Central memory CD8-positive, alpha-beta T cell (primary cell): ENCODE measurements at places on chromosomes 1 and 21.

DNA sequence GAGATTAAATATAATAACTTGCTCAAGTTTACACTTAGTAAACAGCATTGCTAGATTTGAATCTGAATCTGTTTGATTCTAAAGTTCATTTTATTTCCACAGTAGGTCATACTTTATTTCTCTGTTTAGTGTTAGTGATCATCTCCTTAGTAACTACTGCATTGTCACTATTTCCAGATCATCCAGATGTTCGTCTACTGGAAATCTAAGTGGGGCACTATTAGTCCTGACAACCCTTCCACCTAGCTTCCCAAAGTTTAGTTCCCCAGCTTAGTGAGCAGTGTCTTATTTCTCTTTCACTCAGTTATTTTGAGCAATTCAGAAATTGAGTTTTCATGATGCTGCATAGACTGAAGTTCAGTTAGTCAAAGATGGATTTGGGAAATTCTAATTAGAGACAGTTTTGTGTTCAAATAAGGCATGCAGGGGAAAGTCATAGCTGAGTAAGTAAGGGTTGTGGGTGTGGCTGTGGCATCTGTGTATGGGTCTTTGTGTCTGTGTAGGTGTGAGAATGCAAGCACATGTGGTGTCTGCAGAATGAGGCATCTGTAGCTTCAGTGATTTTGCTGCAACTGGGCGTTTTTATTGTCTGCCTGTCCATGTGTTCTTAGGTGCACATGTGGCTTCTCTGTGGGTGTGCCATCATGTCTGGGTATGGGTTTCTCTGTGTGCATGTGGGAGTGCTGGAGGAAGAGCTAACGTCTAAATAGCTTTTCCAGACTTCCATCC, 107.3 kb downstream of the NTMT2 start:
- DNase-seq: no peak

DNA sequence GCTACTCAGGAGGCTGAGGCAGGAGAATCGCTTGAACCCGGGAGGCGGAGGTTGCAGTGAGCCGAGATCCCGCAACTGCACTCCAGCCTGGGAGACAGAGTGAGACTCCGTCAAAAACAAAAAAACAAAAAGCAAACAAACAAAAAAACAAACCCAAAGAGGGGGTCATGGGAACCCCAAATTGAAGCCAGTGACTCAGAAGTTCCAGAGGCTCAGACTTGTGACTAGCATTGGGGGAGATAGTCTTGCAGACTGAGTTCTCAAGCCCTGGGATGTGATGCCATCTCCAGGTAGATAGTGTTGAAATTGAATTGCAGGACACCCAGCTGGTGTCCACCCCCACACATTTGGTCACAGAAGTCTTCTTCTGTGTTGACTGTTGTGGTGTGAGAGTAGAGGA, 24.9 kb upstream of the ENO1 start:
- DNase-seq: no peak

GRCh38 chr1:198910816-198911215, 272.0 kb downstream of the PTPRC start:
- no peak for DNase-seq

DNA sequence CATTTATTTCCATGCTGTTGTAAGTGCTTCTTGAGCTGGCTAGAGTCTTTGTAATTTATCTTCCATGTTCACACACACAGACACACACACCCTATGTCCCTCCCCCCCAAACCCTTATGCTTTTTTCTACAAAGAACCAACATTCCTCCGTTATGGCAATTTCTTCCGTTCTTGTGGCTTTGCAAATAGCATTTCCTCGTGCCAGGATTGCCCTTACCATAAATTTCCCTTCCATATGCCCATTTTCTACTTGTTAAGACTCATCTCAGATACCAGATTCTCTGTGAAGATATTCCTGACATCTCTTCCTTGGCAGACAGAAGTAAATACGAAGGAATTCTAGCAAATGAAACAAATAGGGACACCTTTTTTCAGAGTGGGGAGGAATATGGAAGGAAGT, 26.0 kb downstream of the RALGPS2 start:
- no peak for DNase-seq

- DNase-seq: no peak
Observed at GRCh38 chr21:46000182-46000730, 18.7 kb downstream of the COL6A1 start.

DNA sequence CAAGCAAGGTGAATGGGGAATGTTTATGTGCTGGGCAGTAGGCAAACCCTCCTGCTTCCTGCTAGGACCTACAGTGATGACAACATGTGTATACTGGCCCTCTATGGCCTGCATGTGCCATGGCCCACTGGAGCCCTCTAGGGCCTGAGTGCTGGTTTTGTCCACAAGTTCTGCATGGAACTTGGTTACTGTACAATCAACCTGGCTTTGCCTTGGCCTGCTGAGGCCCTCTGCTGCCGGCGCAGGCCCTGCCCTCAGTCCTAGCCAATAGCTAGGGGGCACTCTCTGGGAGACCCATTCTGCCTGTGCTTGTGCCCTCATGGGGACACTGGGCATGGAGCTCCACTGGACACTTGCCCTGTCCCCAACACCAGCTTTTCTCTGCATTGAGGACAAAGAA, 138.6 kb upstream of the NGF start:
- no peak for DNase-seq

DNA sequence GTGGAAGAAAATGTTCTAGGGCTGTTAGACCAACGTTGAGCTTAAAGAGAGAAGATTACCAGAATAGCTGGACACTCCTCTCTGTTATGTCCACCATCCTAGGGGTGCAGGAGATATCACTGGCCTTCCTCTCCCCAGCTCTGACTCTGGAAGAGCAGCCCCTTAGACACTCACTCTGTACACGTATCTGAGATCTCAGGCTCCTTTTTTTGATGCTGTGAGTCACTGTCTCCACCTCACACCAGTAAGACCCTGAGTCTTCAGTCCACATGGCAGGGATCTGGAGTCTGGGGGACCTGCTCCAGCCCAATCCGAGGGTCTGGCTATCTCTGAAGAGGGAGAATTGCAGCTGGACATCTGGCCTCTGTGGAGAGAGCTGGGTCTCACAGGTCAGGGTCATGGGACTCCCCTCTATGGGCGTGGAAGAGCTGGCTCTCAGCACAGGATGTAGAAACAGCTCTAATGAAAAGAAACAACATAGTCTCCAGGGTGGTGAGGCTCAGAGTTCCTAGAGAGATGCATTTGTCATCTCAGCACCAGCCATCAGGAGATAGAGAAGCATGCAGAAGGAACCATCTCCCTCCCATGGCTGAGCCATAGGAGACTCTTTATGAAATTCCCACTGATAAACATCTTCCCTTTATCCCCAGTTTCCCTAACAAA, 3.5 kb downstream of the FCRL3 start:
- no peak for DNase-seq

DNA sequence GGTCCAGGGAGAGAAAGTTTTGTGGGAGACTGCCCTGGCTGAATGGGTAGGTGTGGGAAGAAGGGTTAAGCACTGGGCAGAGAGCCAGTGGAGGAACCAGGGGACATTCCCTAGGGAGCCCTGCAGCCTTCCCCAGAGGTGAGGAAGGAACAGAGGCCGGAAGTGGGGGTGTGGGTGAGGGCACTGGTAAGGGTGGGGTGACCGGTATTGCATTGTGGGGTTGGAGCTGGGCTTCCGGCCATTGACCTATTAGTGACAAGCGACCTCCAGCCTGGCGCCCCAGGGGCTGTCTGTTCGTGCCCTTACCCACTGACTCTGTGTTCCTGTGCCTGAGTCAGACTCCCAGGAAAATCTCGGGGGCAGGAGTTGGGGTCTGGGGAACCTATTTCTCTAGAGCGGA, 3.5 kb upstream of the TSPAN1 start:
- DNase-seq: no peak

GRCh38 chr21:26138615-26139257, 31.8 kb downstream of the APP start:
- DNase-seq: no peak

- no peak for DNase-seq
Observed at GRCh38 chr1:78570539-78570938, 49.7 kb upstream of the IFI44L start.

DNA sequence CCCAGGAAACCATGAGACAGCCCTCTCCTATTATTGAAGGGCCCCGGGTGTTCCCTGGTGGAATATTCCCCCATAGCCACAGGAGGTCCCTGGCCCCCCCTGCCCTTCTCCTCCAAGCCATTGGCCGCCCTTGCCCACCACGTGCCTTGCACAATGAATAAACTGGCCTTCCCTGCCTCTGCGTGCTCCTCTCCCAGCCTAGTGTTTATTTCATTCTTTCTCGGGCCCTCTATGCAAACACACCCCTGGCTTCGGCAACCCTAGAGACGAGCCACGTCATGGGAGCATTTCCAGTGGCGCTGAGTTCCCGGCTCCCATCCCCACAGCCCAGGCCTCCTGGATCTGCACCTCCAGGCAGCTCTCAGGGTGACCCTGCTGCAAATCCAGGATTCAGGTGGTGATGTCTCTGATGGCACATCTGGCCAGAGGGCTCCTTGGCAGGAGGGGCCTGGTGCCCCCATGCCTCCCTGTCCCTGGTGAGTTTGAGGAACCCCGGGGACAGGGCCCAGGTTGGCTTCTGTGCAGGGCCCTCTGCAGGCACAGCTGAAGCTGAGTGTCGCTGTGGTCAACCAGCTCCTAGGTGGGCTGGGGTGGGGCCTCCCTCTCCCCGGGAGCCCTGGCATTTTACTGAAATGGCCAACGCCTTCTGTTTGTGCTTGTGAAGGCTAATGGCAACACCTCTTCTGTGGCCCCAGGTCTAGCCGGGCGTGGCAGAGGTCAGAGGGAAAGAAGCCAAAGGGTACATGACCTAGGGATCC, 6.2 kb downstream of the KRTAP10-12 start:
- peak; percentile 1 for DNase-seq

GRCh38 chr1:214219902-214220301, 61.1 kb upstream of the SMYD2 start:
- DNase-seq: no peak

DNA sequence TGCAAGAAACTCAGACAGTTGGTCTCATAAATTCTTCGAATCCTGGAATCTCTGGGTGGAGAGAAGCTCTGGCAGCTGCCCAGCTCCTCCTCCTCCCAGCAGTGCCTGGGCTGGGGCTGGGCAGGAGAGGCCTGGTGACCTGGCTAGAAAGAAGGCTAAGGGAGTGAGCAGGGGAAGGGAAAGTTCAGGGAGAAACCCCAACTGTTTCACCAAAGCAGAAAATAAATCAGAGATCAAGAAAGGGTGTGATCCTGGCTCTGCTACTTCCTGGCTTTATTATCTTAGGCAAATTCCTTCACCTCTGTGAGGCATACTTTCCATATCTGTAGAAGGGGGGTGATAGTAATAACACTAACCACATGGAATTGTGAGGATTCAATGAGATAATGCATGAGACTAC, 8.8 kb upstream of the COL16A1 start:
- DNase-seq: no peak

- no peak for DNase-seq
Observed at GRCh38 chr1:100704473-100704872, 15.1 kb upstream of the VCAM1 start.

- no peak for DNase-seq
Observed at GRCh38 chr1:220876511-220877376, 2.5 kb upstream of the HLX start.

DNA sequence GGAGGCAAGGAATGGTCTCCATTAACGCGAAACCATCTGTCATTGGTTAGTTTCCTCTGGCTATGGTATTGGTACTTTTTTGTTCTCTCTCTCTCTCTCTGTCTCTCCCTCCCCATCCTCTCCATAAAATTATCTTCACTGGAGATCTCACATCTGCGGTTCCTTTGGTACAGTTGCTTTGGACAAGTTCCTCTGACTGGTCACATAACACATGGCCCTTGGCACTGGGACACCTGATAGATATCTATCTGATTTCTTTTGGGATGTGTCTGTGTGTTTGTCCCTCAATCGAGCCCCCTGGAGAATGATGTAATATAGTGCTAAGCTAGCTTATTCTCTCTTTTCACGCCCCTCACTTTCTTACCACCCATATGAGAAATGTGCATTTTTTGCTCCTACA, 682.0 kb upstream of the B3GALT2 start:
- DNase-seq: no peak

- DNase-seq: no peak
Observed at GRCh38 chr1:203168256-203168786, 7.3 kb downstream of the MYBPH start.

GRCh38 chr1:93004566-93005251, 43.4 kb upstream of the DIPK1A start:
- DNase-seq: no peak

DNA sequence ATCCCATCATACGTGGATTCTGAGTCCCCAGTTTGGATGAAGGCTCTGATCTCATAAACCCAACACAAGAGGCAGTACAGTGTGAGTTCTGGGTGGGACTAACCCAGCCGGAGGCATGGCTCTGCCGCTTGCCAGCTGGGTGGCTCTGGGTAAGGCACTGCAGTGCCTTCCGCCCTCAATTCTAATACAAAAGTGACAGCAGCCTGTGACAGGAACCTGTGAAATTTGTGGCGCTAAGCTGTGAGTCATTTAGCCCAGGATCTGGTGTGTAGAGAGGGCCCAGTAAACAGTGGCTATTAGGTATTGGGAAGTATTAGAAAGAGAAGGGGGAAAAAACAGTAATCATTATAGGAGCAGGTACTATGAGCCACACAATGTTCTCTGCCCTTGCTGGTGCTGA, 23.3 kb downstream of the HSPG2 start:
- DNase-seq: peak; percentile 11
